Right forelimb (tissue), 1 donor: ENCODE measurements at places on chromosomes 1 and 21.

DNA sequence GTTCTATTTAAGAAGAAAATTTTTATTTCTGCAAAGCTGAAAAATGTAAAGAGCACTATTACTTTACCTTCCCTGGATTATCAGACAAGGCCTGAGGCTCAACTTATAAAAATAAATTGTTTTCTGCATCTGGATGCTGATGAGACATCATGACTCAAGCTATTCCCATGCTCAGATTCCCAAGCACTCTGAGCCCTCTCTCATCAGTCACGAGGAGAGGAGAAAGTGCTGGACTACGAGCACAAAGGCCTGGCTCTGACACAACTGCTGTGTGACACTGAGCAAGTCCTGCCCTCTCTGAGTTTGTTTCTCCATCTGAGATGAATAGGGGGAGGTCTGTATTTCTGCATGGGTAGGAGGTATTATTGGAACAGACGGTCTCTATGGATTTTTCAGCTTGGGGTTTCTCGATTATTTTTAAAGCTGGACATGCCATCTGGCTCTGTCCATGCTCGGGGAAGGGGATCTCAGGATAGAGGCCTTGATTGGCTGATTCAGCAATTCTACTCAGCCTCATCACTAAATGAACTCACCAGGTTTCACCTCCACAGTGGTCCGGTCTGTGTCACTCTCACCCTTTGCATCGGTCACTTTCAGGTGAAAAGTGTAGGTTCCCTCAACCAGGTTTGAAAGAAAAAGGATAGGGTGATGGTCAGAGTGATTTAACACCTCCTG, 107.7 kb downstream of the KIAA0319L start:
- DNase-seq, result no peak

- no peak for DNase-seq
These were observed 363.0 kb downstream of the SETD4 start for GRCh38 chr21:35697321-35697808.

DNA sequence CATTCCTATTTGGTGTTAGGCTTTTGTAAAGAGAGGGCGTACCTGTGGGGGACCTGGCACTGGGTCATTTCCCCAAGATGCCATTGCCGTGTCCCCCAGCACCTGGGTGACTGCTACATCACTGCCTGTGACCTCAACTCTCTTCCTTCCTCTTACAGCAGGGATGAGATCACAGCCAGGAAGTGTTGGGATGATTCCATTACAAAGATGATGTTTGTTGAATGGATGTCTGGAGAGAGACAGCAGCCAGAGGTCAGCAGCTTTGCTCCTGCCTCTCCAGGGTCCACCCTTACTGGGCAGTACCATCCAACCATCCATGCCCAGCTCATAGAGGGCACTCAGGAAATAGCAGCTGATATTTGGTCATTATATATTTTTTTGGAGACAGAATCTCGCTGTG, 35.1 kb downstream of the TMEM51 start:
- DNase-seq, result no peak

DNA sequence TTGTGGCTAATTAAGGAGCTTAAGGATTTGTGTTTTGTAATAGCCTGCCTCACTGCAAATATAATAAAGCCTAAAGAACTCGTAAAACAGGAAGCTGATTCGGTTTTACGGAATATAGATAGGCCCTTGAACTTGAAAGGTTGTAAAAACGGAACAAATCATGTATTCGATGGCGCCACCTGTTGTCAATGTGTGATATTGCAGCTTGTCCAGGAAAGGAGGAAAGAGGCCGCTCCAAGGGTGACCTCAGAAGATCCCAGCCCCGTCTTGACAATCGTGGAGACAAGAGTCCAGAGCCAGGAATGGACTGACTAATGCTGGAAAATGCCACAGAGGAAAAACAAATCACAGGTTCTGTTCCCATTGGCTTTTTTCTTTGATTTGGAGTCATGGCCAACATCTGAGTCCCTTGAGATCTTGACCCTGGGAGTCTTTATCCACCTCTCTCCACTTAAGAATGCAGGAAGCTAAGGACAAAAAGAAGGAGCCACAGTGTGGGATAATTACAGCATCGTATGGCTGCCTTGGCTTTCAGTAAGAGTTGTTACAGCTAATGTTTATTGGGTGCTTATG, 7.0 kb upstream of the IGSF21 start:
- peak; percentile 72 for DNase-seq

- no peak for DNase-seq
These were observed 19.4 kb downstream of the FYB2 start for GRCh38 chr1:56799605-56800400.

DNA sequence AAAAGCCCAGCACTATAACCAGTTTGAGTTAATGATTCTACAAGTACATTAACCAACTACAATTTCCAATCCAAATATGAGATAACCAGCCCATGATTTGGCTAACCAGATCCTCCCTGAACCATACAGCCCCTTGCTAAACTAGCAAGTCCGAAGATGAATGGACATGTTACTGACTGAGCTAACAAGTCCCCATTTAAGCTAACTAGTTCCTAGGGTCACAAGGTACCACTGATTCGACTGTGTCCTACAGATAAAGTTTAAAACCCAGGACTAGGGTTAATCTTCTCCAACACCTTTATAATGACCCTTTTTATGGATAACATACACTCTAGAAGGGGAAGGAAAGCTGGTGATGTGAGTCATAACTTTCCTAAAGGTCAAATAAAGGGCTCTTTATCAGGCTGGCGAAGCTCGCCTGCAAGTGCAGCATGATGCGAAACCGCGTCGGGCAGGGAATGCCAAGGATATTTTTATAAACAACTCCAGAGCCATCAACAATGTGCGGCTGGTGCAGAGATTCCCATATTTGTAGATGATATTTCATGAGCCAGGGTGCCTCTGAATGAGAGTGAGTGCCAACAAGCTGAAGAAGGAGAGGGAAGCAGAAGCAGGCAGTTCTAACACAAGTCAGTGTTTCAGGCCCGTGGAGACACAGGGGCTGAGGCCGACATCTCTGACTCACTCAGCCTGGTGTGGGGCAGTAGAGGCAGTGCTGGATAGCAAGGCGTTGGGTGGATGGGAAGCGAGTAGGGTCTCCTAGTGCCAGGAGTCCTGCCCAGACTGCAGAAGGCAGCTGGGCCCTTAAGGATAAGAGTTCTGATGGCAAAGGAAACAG, 75.6 kb upstream of the ROR1 start:
- no peak for DNase-seq

DNA sequence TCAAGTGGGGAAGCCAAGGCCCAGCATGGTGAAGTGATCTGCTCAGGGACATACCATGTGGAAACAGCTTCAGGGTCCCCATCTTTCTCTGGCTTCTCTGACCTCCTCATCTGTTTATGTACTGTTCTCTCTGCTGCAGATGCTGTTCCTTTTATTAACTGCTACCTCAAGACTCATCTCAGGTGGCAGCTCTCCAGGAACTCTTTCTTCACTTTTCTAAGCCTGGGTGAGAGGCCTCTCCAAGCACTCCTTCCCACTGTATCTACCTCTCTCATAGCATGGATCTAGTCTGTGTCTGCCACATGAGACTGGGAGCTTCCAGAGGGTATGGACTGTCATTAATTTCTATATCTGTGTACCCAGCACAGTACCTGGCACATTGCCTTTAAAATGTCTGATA, 73.4 kb upstream of the PPM1J start:
- no peak for DNase-seq

DNA sequence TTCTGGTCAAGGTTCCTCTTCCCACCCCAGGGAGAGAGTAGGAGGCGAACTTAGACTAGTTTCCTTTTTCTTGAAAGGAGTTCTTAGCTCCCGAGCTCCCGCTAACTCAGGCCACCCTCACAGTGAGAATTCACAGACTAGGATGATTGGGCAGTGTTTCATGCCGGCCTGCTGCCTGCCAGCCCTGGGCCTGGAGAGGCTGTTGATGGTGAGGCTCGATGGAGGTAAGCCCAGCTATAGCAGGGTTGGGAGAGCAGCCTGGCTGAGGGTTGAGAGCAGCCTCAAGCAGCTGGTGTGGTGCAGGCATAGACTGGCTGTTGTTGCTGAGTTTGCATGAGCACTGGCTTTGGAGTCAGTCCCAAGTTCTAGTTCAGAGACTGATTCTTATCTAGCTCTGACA, 274.4 kb downstream of the MATN1 start:
- no peak for DNase-seq
